ENCODE measurements at places on chromosomes 7 and 10.
A peak's percentile ranks its signal among the peaks of the same experiment; 100 is the strongest.

- no peak for DNase-seq
Measured at GRCh38 chr10:79188154-79188965, 119.6 kb downstream of the ZMIZ1 start.

DNA sequence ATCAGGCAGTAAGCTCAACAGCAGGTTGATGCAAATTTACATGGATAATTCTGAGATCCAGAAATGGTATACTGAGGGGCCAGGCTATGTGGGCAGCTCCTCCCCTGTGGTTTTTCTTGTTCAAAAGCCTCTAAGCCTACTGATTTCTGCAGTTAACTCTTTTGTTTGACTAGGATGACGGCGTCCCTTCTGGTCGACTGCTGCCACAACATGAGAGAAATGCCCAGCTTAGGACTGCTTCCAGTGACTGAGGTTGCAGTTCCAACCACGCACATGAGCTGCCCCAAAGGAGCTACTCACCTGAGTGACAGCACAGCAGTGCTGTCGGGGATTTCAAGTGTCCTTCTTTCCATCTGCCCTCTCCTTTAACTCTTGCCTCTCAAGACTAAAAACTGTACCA lies 973.0 kb upstream of the GHITM start:
- no peak for DNase-seq

DNA sequence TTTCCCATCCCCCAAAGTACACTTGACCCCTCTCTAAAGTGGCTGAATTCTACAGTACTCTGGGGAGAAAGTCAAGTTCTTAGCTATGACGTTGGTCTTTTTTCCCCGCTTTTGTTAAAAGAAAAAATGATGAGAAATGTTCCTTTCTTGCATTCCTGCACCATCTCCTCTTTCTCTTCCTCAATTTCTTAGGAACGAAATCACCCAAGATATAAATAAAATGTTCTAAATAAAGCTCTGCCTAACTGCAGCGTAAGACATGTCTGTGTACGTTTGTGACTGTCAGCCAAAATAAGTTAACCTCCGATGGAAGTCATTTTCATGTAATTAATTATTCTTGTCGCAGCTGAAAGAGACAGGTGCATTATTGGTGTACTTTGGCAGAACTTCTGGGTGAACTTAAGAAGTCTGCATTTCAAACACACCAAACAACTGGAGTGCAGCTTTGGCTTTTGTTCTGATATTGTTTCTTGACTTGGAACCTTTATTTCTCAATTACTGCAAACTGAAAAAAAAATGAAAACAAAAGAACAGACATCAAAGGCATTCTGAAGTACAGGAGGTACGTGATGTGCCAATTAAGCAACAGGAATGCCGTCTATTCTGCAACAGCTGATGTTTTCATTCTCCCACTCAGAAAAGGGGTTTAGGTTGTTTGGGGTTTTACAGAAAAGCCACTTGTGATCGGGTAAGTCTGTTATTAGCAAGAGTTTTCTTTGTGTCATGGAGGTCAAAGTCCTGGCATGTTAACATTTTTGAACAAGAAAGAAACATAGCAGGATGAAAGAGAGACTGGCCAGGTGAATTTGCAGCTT lies 82.4 kb upstream of the SDK1 start:
- DNase-seq, result no peak

DNA sequence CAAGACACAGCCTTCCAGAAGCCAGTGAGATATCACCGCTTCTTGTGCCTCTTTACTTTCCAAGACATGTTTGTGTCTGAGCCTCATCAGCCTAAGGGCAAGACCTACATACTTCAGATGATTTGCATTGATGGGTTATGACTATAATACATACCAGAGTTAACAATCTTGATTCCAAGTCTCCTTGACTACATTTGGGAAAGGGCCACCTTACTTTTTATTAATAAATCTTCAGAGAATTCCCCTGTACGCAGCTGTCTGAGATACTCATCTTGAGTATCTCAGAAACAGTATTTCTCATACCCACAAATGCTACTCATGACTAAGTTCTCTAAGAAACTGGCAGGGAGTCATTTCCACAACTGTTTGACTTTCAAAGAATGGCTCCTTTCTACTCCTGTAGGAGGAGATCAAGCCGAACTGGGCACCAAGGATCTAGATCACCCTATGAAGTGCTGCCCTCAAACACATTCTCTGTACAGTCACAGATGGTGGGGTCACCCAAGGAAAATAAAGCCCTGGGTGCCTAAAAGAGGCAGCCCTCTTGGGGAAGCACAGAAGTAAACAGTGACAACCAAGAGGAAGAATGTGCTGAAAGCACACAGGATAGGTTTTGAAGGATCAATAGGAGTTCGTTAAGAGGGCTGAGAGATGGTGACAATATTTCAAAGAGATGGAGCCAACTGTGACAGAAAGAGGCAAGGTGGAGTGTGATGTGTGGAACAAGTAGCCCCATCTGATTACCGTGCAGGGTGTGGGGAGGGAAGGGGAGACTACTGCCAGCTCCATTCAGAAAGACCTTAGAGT lies 138.9 kb downstream of the JAZF1 start:
- DNase-seq, result peak; percentile 97

- peak; percentile 53 for DNase-seq
Measured at GRCh38 chr7:48042216-48042615, 6.9 kb downstream of the C7orf57 start.

GRCh38 chr10:90777621-90778020 lies 80.2 kb downstream of the HTR7 start:
- no peak for DNase-seq

DNA sequence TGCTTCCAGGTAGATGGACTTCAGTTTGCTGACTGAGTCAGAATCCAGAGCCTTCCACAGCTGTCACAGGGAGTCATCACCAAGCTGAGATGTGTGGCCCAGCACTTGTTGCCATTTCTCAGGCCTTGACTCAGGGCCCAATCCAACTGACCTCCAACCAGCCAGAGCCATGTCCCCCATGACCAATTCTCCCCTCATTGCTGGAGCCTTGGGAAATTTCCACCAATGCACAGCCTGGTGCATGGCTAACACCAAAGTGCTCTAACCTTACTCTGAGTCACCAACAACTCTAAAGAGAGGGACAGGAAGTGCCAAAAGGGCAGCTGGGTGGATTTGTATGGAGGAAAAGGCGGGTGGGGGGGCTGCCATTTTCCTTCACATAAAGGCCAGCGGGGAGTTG lies 13.4 kb upstream of the GLI3 start:
- DNase-seq, result no peak

DNA sequence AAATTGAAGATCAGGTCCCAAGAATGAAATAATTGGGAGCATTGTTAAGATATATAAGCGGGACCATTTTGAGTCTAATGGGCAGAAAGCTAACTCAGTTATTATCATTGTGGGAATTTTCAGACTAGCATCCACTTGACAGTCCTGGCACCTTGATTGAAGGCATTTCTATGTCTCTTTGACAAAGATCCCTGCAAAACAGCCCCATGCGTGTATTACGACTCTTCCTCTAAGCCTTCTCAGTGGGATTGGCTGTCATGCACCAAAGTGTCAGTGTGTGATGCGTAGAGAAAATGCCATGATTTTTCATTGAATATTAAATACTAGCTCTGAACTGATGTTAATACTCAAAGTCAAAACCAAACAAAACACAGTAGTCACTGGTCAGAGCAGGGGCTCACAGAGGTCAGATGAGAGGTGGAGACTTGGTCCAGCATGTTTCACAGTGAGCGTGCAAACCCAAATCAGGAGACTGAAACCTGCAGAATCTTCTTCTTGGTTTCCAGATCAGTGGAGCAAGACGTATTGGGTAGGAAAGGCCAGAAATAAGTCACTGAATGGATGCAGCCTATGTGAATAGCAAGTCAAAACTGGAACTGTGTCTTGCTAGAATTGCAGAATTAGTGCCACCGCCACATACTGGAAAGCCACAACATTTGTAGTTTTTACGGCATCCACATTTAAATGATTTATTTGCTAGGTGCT lies 303.6 kb upstream of the AKR1E2 start:
- DNase-seq, result no peak

DNA sequence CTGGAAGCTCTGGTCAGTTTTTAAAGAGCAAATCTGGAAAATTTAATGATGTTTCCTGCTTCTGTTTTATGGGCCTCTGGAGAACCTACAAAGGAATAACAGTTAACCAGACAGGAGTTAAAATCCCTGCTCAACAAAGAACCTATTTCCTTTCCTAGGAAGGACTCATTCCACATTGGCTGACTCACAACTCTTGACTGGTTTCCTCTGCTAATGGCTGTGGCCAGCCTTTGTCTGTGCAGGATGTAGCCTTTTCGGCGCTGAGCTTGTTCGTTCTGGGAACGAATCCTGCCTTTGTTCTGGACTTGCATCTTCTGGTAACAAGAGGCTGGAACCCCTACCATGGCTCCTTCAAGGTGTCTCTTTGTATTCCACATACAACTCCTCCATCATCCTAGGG lies 112.8 kb upstream of the PDCD4 start:
- DNase-seq, result peak; percentile 71

DNA sequence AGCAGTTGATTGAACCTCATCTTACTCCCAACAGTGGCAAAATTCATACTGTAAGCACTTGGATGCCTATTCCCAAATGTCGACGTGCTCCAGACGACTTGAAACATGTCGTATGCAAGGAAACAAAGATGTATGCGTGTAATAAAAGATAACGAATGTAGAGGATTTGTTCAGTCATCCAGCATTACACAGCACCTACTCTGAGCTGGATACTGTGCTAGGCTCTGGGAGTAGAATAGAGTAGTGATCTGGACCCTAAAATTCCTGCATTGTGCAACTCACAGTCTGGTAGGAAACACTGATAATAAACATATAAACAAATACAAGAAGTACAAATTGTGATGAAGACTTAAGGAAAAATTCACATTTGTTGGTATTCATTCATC lies 5.6 kb upstream of the TBX20 start:
- no peak for DNase-seq

DNA sequence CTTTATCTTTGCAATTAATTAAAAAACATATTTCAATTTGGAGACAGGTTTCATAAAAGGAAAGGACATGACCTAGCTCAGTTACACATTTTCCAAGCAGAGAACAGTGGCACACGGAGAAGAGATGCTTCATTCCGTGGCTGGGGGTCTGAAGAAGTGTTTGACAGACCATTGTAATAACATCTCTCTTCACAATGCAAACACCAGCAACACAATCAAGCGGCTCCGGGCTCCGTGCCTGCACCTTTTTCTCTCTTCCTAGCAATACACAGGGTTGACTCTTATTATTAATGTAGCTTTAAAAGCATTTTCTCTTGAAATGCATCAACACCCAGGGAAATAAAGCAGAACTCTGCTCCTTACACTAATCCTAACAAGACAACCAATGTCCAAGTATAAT lies 261.0 kb upstream of the AOAH start:
- DNase-seq, result no peak

DNA sequence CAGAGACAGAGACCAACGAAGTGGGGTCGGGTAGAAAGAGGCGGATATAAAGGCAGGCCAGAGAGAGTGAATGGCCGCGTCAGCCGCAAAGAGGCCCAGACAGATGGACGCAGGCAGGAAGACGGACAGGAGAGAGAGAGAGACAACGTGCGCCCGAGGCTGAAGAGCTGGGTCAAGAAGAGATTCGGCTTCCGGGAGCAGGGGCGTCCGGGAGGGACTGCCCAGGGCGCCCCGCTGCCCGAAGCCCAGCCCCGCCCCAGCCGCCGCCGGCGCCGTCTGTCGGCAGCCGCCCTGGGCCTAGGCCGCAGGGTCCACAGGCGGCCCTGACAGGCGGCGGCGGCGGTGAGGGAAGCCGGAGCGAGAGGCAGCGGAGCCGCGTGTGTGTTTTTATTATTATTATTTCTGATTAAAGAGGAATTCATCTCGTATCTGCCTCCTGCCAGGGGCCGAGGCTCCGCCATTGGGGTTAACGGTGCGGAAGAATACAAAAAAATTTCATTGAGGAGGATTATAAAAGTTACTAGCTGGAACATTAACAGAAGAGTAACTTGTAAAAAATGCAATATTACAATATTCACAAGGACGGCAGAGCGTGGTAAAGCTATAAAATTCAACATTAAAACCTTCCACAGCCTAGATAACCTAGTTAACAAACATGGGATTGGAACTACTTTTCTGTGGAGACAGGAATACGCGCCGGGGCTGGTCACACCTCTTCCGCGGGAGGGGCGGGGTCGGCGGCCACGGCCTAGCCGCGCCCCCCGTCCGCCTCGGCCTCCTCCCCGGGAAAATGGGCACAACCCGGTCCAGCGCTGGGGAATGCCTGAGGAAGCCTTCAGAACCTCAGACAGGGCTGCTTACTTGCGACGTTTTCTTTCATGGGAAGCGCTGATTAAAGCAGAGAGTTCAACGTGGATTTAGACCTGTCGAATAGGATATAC lies 29.7 kb upstream of the PAX2 start:
- no peak for DNase-seq

DNA sequence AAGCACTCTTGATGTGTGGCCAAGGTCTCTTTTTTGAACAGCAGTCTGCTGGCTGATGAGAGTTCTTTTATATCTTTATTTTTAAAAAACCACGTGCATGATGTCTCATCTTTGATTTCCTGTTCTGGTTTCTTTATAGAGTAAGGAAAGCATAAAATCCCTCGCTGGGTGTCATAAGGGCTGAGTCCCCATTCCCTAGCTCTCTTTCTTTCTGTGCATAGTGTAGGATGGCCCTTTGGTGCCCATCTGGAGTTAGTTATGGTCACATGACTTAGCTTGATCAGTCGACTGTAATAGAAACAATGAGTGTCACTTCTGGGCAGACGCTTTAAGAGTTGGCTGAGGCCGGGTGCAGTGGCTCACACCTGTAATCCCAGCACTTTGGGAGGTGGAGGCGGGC lies 38.5 kb downstream of the GHRHR start:
- peak; percentile 69 for DNase-seq

DNA sequence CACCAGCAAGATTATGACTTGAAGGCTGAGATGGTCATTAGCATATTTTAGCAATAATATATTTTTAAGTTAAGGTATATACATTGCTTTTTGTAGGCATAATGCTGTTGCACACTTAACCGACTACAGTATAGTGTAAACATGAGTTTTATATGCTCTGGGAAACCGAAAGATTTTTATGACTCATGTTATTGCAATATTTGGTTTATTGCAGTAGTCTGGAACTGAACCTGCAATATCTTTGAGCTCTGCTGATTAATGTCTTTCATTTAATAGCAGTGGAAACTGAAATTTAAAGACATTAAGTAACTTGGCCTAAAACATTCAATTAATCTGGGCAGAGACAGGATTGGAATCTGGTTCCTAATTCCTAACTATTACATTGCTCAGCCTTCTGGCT lies 266.7 kb upstream of the PLXDC2 start:
- DNase-seq, result no peak

GRCh38 chr10:13144814-13145213 lies 16.5 kb upstream of the MCM10 start:
- no peak for DNase-seq

GRCh38 chr7:114932991-114933390 lies 11.1 kb downstream of the MDFIC start:
- no peak for DNase-seq

- DNase-seq, result no peak
Measured at GRCh38 chr10:4848356-4849041, 22.5 kb downstream of the AKR1E2 start.

DNA sequence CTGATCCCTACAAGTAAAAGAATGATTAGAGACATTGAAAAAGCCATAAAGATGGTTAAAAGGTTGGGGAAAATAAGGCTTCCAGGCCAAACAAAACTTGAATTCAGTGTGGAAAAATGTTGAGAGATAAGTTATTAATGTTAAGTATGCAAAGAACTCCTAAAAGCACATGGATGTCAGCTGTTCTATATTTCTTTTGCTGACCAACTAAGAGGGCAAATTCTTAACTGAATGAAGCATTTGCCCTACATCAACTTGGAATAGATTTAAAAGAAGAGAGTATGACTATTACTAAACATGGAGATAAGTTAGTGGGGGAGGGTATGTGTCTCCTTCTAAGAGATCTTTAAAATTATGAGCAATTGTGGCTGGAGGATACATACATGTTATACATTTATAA lies 124.8 kb downstream of the KIAA1217 start:
- peak; percentile 87 for DNase-seq

All from fibroblast of skin of right biceps (primary cell).